ENCODE measurements at places on chromosomes 4 and X.

DNA sequence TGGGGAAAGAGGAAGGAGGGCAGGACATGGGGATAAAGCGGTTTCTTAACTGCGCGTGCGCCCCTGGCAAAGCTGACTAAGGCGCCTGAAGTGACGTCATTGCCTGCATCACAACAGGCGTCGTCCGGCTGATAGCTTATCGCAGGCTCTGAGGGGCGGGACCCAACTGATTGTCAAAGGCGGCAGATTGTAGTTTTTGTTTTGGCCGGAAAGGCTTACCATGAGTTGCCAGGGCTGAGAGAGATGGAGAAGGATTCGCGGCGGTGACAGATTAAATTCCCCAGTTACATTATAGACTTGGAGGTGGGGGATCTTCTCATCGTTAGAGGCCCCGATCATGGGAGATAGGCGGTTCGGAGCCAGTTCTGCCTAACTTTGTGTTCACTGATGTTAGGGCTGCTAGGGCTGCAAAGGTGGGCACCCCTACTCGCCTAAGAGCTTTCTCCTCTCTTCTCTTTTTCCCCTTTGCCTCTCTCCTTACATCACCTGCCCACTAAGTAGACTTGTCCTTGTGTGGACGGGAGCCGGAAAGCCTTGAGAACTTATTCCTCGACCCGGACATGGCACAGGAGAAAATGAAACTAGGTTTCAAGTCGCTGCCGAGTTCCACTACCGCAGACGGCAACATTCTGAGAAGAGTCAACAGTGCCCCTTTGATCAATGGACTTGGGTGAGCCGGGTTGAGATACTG, 148.9 kb upstream of the PLAC1 start:
- DNase-seq = peak; percentile 93

DNA sequence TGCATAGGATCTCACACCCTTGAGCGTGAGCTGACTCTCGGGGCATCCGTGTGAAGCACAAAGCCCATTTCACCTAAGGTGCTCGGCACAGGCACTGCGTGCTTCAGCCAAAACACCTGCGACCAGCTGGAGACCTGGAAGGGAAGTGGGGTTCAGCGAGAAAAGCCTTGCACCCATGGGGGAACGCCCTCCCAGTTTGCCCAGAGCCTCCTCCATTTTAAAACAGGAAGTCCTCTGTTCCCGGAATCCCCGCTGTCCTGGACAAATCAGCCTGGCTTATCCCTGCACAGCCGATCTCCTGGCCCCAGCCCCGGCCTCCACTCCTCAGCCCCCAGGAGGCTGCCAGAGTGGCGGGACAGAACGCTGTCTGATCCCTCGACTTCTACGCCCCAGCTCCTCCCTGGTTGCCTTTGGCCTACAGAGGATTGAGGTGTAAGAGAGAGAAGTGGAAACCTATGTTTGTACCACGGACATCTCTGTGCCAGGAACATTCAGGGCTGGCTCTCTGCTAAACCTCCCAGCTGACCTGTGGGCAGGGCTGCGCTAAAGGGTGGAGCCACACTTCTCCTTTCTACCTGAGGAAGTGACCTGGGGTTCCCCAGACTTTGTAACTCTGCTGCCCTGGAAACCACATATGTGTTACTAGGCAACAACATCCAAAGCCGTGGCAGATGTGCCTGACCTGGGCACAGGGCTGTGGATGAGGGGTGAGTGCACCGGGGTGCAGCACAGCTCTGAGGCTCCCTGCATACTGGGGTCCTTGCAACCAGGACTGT, 3.8 kb upstream of the C4orf50 start:
- DNase-seq = no peak

GRCh38 chr4:11821772-11822430, 393.2 kb upstream of the HS3ST1 start:
- no peak for DNase-seq

DNA sequence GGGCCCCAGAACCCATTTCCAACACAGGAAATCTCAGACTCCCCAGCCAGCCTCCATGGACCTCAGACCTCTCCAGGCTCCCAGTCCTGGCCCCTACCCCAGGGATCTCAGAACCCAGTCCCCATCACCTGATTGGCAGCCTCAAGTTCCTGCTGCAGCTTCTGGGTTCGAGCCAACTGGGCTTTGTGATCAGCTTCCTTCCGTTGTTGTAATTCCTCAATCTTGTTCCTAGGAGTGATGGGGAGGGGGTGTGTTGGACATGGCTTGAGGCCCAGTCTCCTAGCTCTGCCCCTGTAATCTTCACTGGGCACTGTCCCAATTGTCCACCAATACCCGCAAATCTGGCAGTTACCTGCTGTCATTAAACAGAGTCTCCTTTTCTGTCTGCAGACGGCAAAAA, 12.6 kb downstream of the GRIPAP1 start:
- DNase-seq = no peak

- DNase-seq = no peak
Measured at GRCh38 chr4:73507541-73507940, 26.0 kb downstream of the AFM start.

GRCh38 chr4:113446019-113446418, 315.5 kb downstream of the CAMK2D start:
- no peak for DNase-seq

- DNase-seq = no peak
Measured at GRCh38 chrX:74511704-74512103, 90.4 kb downstream of the SLC16A2 start.

GRCh38 chrX:21985332-21985777, 44.8 kb downstream of the SMS start:
- DNase-seq = peak; percentile 36

DNA sequence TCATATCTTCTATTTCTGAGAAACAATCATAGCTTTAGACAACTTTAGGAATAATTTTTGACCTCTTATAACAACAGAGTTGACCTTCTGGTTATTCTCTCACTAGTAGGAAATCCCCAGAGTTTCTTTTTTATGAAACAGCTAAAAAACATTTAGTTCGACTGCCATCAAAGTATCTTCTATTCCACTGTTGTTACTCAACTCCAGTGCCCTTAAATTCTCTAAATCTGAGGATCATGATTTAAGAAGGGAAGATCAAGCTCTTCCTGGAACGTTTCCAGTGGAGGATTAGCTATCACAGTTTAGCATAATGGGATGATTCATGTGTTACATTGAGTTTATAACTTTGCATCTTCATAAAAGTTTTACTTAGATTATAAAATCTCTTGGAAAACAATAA, 134.9 kb upstream of the VEGFC start:
- no peak for DNase-seq

- DNase-seq = no peak
Measured at GRCh38 chr4:76518241-76518640, 83.2 kb downstream of the SHROOM3 start.

DNA sequence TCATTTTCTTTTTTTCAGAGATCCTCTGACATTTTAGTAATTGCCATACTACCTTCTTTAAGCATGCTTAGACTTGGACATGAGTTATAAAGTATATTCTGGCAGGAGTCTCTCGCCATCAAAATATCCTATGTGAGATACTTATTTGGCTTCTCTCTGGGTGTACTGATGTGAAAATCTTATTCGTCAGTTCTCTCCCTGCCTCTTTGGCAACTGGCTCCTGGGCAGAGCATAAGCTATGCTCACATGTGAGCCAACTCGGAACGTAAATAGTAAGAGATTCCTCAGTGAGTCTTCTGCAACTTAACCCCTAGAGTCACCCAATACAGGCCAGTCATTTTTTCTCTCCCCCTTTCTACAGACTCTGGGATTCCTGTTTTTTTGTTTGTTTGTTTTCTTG, 91.6 kb downstream of the MAGEB17 start:
- DNase-seq = no peak

DNA sequence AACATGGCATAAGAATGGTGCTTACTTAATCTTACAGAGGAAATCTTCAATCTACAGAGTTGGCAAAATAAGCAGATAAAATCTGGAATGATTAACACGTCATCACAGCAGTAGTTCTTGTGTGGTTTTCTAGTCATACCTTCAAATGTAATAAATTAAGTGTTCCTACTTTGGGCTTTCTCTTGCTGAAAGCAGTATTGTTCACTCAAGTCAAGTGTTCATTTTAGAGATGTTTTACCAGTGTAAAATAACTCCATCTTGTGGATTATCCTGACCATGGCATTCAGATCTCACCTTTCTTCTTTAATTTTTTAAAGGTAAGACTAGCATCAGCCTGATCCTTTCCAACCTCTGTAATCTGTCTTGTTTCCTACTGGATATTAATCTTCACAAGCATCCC, 72.9 kb downstream of the ADAMTS3 start:
- DNase-seq = no peak

- DNase-seq = no peak
Measured at GRCh38 chr4:107719207-107719921, 670 bp downstream of the PAPSS1 start.

GRCh38 chr4:17797808-17798207, 12.7 kb downstream of the DCAF16 start:
- no peak for DNase-seq

GRCh38 chrX:119541188-119541587, 24.0 kb downstream of the STEEP1 start:
- DNase-seq = no peak

DNA sequence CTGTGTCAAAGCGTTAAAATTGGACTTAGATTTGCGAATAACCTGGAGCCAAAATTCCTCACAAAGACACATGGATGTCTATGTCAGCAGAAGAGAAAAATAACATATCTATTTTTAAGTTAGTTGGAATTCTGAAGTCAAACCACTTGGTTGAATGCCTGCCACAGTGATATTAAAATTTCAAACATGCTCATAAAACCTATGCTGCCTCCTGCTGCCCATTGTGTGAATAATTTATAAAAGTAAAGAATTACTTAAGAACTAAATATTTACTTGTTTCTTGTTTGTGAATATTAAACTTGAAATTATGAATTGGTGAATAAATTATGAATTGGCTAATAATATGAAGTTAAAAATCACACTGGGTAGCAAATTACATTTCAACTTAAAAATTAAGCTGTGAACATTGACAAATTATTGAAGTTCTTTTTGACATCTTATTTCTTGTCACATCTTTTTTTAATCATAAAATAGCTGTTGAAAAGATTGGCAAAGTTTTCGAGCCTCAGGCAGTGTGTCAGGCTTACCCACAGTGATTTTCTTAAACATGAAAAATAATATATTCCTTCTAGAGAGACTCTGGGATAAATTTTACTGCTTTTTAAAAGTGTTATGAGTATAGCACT, 35.4 kb downstream of the FABP2 start:
- DNase-seq = no peak

DNA sequence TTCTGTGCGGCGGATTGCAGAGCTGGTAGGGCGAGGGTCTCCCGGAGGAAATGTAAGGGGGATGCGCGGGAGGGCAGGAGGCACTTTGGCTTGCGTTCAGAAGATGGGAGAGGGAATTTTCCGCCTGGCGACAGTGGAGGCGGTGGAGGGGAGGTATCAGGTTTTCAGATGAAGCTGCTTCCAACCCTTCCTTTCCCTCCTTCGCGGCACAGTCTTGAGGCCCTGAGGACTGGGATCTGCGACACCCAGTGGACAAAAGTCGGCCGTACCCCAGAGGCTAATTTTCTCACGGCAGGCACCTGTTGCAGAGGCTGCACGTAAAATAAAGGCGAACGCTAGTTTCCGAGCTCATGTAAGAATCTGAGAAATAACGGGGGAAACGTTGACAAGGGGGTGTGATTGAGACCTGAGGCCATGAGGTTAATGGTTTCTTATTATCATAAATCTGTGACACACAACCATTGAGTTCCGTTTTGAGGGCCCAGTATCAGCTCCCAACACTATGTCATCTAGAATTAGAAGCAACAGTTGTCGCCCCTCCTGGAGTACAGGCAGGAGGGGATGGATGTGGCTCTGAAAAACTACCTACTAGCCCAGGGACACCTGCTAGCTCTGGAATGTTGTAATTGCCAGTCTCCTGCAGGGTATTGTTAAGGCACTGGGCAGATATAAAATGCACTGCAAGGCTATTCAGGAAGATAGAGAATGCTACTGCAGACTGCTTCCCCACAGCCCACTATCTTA, 1.1 kb downstream of the ZCCHC18 start:
- DNase-seq = peak; percentile 34

GRCh38 chrX:149568701-149569296, 18.5 kb downstream of the MAGEA9B start:
- DNase-seq = no peak

- no peak for DNase-seq
Measured at GRCh38 chr4:53013873-53014775, 152.0 kb downstream of the RASL11B start.

- DNase-seq = peak; percentile 82
Measured at GRCh38 chrX:154374313-154375155, at the start of gene FLNA. Gene FLNA, minus strand, starts transcription at chrX:154374634. Its CDS starts 3,389 bp downstream, at chrX:154371245.

DNA sequence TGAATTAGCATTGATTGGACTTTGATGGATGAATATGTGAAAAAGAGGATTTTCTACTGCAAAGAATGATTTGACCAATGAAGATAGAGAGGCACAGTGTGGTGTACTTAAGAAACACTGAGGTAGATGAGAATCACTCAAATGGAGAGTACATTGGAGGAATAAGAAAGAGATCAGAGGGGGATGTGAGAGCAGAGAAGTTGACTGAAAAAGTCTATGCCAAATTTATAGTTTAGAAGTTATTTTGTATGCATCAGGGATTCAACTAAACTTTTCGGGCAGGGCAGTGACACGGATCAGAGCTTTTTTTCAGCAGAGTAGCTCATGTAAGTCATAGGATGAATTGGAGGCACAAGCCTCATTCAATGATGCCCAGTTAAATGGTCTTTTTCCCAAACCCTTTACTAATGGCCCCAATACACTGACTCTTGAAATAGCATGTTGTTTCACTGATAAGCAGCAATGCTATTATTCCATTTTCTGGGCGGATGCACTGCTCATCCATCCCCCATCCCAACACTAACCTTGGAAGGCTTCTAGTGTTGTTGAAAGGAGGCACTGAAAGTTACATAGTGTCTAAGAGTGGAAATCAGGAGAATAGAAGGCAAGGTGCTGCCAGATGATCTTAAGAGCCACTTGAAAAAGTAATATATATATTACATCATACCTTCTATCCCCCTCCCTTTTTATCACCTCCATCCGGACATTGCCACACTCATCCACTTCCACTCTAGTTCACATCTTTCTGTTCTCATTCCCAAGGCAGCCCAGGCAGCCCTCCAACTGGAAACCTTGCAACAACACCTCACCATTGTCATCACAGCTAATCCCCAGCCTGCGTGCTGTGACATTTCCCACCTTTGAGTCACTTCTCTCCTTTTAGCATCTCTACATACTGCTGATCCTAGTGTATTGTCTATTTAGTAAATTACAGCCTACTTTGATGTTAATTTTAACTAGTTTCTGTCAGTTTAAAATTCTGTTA, 46.1 kb downstream of the ARHGAP24 start:
- DNase-seq = peak; percentile 77

- DNase-seq = no peak
Measured at GRCh38 chr4:52081216-52081615, 30.1 kb downstream of the SPATA18 start.

GRCh38 chr4:8373973-8374545, 66.5 kb downstream of the ACOX3 start:
- no peak for DNase-seq

DNA sequence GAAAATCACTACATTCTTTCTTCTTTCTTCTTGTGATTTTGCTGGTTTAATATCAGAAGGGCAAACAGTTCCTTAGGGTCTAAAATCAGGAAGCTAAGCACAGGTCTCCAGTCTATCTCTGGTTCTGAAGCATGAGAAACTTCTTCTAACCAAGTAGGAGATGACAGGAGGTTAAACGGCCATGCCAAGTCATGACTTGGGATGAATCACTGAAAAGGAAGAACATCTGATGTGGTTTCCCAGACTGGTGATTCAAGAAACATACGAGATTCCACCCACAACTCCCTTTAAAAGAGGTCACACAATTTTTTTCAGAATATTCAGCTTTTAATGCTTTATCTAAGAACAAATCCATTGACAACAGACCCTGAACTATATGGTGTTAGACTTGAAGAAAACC, 684.0 kb upstream of the PRKX start:
- DNase-seq = no peak

GRCh38 chr4:59553063-59553720, 1646.9 kb upstream of the ADGRL3 start:
- no peak for DNase-seq

Data from right cardiac atrium (tissue), 5 donors.